ENCODE measurements at places on chromosomes 11 and 22.

DNA sequence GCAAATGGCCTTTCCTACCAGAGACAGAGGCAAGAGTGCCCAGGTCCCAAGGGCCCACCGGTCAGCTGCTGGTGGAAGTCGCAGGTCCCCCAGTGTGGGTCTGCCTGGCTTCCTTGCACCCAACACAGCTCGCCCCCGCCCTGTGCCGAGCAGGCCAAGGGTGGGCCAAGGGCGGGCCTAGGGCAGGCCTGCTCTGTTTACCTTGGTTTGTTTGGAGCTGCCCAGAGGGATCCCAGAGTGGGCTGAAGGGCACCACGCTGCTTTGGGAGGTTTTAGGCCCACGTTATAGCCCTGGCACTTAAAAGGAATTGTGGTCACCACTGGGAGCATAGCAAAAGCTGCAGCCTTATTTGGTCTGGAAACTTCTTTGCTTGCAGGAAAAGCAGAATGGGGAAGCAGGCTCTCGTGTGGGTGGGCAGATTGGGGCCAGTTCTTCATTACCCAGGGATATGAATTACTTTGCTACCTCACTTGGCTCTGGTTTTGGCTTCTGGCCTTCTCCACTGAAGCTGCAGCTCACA is 38.0 kb downstream of the MRGPRD start:
- DNase-seq = peak; percentile 42

- DNase-seq = peak; percentile 40
Observed at GRCh38 chr11:4068962-4069361, 25.6 kb upstream of the RRM1 start.

GRCh38 chr11:72578051-72578450 is 96.2 kb downstream of the PDE2A start:
- DNase-seq = no peak

DNA sequence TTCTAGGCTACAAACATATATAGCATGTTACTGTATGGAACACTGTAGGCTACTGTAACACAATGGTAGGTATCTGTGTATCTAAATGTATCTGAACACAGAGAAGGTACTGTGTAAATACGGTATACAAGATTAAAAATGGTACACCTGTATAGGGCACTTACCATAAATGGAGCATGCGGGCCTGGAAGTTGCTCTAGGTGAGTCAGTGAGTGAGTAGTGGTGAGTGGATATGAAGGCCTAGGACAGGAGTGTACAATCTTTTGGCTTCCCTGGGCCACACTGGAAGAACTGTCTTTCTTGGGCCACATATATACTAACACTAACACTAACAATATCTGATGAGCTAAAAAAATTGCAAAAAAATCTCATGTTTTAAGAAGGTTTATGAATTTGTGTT is 21.4 kb downstream of the RNF141 start:
- no peak for DNase-seq

GRCh38 chr22:19440411-19441195 is 6.9 kb downstream of the C22orf39 start:
- no peak for DNase-seq

GRCh38 chr11:70517988-70518907 is 119.9 kb downstream of the CTTN start:
- peak; percentile 68 for DNase-seq

GRCh38 chr11:68843052-68843561 is 1.4 kb upstream of the CPT1A start:
- peak; percentile 42 for DNase-seq

DNA sequence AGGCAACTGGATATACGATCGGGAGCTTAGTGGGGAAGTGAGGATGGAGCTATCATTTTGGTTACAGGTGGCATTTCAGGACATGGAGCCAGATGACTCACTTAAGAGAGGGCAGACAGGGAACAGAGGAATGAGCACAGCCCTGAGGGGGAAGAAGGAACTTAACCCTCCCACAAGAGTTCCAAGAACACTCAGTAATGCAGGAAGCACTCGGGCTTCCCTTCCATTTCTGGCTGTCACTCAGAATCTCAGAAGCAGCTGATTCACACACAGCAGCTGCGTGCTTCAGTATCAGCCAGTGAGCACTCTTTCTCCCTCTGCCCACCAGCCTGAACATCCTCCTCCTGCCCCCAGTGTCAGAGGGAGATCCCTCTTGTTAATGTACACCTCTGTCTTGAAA is 34.8 kb downstream of the EFCAB6 start:
- peak; percentile 37 for DNase-seq

GRCh38 chr11:68002938-68003845 is 705 bp downstream of the UNC93B1 start:
- no peak for DNase-seq

- peak; percentile 100 for DNase-seq
Observed at GRCh38 chr11:44861849-44862557, 88.7 kb downstream of the TP53I11 start.

DNA sequence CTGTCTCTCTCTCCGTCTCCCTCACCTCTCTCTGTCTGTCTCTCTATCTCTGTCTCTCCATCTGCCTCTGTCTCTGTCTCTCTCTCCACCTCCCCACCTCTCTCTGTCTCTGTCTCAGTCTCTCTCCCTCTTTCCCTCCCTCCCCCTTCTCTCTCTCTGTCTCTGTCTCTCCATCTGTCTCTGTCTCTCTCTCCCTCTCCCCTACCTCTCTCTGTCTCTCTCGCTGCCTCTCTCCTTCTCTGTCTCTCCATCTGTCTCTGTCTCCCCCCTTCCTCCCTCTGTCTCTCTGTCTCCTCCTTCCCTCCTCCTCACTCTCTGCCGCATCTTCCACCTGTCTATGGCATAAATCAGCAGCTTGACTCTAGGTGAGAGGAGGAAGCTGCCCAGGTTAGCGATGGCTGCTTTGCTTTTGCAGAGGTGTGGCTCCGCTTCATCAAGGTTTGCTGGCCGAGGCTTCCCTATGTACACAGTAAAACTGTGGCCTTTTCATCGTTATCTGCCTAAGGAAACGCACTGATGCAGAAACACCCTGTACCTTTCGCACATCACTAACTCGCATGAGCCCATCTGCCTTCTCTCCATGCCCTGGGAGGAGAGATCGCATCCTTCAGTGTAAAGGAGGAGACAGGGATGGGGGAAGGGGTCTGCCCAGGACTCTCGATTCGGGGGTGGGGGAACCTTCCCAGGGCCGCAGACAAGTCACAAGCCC is 44.5 kb downstream of the ANO1 start:
- DNase-seq = no peak

GRCh38 chr22:49334976-49335375 is 492.7 kb downstream of the BRD1 start:
- no peak for DNase-seq

DNA sequence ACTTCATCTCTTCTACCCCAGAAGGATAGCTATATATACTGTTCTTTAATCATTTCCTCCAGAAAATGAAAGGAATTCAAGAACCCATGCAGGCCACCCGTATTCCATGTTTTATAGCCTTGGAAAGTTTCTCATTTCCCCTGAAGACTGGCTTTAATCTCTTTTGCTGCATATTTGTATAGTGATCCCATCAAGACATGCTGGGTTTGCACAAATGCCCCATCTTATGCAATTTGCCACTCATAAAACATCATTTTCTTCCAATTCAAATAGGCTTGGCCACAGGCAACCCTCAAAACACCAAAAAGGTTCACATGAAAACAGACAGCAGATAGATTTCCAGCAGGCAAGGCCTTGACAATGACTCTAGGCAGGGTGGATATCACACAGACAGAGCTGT is 28.3 kb upstream of the APOA1 start:
- DNase-seq = peak; percentile 89

DNA sequence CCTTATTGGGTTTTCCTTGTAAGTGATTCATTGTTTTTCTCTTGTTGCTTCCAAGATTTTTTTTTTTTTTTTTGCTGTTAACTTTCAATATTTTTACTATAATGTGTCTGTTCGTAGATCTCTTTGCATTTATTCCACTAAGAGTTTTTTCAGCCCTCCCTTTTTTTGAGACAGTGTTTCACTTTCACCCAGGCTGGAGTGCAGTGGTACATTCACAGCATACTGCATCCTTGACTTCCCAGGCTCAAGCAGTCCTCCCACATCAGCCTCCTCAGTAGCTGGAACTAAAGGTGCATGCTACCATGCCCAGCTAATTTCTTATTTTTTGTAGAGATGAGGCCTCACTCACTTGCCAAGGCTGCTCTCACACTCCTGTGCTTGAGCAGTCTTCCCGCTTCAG is 1282.0 kb upstream of the CNTN5 start:
- no peak for DNase-seq

GRCh38 chr22:29387921-29388758 is at the start of gene AP1B1:
Gene AP1B1 (minus strand): TSS chr22:29388570. CDS start chr22:29367243, 21,327 bp downstream.
- peak; percentile 90 for DNase-seq

DNA sequence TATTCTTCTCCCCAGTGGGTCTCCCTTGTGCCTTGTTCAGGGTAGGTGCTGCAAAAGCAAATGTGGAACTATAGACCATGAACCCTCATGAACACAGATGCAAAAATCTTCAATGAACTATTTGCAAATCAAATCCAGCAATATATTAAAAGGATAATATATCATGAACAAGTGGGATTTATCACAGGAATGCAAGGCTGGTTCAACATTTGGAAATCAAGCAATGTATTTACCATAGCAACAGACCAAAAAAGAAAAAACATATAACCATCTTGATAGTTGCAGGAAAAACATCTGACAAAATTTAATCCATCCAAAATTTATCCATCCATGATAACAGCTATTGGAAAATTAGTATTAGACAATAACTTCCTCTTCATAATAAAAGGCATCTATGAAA is 11.4 kb upstream of the OSBPL5 start:
- DNase-seq = no peak

DNA sequence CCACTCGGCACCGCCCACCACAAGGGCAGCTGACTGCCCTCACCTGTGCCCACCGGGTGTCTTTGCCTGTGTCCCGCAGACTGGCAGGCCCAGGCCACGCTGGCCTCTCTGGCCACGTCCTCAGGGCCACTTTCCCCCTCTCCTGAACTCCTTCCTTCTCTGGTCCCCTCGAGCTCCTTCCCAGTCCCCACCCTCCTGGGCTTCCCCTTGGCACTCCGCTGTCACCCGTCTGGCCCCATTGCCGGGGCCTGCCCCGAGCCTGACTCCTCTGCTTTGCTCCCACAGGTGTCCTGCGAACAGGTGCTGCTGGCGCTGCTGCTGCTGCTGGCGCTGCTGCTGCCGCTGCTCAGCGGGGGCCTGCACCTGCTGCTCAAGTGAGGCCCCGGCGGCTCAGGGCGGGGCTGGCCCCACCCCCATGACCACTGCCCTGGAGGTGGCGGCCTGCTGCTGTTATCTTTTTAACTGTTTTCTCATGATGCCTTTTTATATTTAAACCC is 14.2 kb downstream of the MCAT start:
- DNase-seq = no peak

GRCh38 chr22:27329131-27329850 is 472.3 kb downstream of the MN1 start:
- no peak for DNase-seq

- DNase-seq = no peak
Observed at GRCh38 chr22:39114112-39114511, 17.1 kb downstream of the APOBEC3H start.

- DNase-seq = no peak
Observed at GRCh38 chr11:70145841-70146240, 57.3 kb upstream of the FADD start.

GRCh38 chr11:2570211-2570811 is 125.5 kb downstream of the KCNQ1 start:
- DNase-seq = no peak

- no peak for DNase-seq
Observed at GRCh38 chr11:33631749-33632091, 68.9 kb downstream of the C11orf91 start.

GRCh38 chr11:29305456-29306232 is 711.2 kb downstream of the KCNA4 start:
- no peak for DNase-seq

DNA sequence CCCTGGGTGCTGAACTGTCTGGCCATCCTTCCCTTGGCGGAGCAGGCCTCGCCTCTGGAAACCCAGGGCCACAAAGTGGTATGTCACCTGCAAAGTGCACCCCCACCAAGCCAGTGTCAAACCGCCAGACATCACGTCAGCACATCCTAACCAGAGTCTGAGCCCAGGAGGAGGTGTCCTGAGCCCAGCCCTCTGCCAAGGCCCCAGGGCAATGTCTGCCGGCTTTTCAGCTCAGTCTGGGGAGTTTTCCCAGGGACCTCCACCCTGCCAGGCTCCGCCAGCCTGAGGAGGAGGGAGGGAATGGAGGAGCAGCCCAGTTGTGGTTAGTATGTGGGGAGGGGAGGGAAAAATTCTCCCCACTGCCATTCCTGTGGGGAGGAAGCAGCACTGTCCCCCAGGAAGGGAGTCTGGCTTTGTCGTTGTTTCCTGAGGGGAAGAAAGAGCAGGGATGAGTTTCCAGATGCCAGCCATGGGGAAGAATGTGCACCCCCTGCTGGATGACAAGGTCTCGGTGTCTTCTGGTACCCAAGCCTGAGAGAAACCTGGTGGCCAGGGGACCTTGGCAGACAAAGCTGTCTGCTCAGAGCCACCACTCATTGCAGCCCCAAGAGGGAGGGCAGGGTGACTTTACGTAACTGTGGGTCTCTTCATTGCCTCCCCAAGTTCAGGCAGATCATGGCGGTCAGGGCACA is 81.4 kb upstream of the CD82 start:
- DNase-seq = peak; percentile 46

DNA sequence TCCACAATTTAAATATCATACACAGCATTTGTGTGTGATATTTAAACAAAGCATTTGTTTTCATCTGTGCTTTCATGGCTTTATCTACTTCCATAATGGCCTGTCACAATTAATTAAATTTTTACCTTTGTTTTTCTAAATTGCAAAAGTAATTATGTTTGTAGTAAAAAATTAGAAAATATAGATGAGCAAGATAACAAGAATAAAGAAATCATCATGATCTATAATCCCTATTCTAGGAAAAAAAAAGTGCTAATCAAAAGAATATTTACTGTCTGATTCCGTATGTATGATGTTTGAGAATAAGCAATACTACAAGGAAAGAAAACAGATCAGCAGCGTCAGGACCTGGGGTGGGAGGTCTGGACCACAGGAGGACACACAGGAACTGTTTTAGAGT is 149.9 kb downstream of the NCAM1 start:
- DNase-seq = no peak

DNA sequence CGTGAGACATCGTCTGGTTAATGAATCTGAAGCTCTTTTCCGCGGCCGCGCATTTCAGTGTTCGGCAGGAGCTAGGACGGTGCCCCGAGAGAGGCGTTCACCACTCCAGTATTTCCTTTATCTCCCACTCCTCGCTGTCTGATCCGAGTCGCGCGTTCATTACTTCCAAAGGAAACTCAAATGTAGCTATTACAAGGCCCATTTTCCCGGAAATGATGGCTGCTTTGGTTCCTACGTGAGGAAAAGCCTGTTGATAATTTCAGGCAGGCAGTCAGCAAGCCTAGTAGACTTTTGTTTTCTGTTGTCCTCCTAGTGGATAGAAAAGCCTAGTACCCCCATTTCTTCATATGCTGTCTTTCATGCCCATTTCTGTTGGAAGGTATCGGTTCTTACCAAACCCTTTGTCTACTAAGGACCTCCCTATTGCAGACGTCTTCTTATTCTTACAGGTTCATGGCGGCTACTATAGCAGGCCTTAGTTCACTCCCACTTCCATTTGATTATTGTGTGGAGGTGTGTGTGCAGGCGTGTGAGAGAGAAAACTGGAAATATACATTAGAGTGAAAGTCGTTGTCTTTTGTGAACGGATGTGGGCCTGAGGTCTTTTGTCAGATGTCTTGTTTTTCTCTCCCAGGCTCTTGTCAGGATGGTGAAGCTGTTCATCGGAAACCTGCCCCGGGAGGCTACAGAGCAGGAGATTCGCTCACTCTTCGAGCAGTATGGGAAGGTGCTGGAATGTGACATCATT is 737 bp downstream of the RBM4 start:
- DNase-seq = peak; percentile 43

- DNase-seq = no peak
Observed at GRCh38 chr11:75771646-75772410, 3.2 kb downstream of the DGAT2 start.

Measured in fibroblast of skin of scalp (primary cell).